NCI-H774 (cell line): ENCODE measurements at places on chromosomes 3 and 15.

DNA sequence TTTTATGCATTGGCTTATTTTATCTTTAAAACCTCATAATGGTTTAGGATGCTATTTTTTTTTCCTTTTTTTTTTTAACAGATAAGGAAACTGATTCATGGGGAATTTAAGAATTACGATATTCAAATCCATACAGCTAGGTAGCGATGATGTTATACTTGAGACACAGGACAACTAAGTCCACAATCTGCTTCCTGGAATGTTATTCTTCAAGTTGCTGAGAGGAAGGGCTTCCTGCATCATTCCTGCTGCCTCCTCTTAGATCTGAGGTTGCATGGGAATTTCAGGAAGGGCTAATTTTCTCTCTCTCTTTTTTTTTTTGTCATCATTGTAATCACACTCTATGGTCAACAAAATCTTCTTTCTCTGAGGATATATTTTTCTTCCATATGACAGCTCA is 595.5 kb downstream of the GRM7 start:
- no peak for DNase-seq

GRCh38 chr3:21174461-21174860 is 576.5 kb downstream of the ZNF385D start:
- DNase-seq: no peak

DNA sequence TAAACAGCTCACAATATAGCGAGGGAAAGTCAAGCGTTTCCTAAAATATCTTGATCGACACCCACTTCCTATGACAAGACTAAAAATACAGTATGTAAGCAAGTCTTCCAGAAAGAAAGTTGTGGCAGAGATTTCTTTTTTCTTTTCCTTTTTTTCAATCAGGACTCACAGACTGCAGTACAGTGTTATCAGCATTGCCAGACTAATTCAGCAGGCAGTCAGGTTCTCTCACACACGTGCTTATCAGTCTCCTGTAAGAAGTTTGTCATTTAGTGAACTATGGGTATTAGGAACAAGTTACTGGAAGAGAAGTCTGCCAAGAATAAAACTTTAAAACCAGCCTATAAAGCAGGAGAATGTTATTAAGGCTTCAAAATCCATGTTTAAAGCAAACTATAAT is 32.8 kb upstream of the ZNF385D start:
- no peak for DNase-seq

GRCh38 chr15:62320259-62320658 is 155.2 kb upstream of the C2CD4B start:
- no peak for DNase-seq
